ENCODE measurements at places on chromosomes 7 and 10.

GRCh38 chr10:13375791-13376190 lies 27.7 kb upstream of the SEPHS1 start:
- no peak for DNase-seq

GRCh38 chr7:139562961-139563565 lies 39.6 kb downstream of the CLEC2L start:
- no peak for DNase-seq

DNA sequence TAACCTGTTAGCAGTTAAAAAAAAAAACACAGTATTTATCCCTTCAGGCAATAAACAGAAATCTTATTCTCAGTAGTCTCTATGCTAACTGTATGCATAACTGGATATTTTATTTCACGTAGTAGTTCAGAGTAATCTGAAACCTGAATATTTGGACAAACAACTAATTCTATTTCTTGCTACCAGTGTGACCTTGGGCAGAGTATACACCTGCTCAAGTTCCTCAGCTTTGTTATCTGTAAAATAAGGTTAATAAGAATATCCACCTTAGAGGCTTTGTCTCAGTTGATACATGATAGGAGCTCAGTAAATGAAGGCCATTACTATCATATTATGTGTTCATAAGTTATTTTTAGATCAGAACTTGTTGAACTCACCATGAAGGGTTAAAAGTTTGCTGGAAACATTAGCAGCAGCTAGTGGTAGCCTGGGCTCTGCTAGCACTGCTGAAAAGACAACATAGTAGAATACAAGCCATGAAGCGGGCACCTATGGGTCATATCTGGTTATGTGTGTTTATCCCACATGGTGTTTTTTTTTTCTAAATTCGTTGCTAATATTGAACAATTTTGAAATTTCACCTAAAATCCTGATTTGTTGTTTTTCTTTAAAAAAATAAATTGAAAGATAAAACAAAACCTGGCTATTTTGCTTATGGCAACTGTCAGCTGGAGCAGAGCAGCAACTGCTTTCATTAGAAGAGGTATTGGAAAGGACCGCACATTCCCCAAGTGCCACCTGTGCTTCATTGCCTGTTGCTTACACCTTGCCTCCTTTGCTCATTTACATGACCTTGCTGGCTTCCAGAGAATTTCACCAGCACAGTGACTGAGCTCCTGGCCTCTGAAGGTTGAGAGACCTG lies 303.0 kb downstream of the PRKG1 start:
- DNase-seq: no peak

GRCh38 chr7:30977896-30978564 lies 14.3 kb downstream of the GHRHR start:
- no peak for DNase-seq

DNA sequence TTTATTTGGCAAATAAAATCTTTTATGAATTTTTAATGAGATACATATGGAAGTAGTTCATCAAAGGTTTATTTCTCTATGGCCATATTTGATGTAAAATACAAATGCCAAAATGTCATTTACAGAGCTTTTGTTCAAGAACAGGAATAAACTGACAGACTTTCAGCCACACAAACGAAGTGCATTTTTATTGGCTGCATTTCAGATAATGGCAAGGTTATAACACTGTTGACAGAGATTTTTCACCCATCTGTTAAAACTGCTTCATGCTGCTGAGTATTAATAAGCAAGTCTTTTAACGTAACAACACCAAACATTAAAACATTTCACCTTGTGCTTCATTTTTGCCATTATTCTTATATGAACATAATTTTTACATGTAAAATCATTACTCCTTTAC lies 254.4 kb downstream of the ANKRD7 start:
- DNase-seq: no peak

Data from GM20000 (cell line).